CD4-positive, alpha-beta T cell (primary cell): ENCODE measurements at places on chromosomes 11 and 22.
A peak's percentile ranks its signal among the peaks of the same experiment; 100 is the strongest.

- DNase-seq = no peak
- no peak overlapping the region for H3K4me3 ChIP-seq
- peaks cover 100% of the 10 kb centered on the region for H3K4me1 ChIP-seq
- H3K36me3 ChIP-seq = peaks cover 93% of the 10 kb centered on the region
- peak overlapping the region; percentile 87 for H3K27ac ChIP-seq
These were observed 52.1 kb downstream of the MYH9 start for GRCh38 chr22:36335621-36336020.

DNA sequence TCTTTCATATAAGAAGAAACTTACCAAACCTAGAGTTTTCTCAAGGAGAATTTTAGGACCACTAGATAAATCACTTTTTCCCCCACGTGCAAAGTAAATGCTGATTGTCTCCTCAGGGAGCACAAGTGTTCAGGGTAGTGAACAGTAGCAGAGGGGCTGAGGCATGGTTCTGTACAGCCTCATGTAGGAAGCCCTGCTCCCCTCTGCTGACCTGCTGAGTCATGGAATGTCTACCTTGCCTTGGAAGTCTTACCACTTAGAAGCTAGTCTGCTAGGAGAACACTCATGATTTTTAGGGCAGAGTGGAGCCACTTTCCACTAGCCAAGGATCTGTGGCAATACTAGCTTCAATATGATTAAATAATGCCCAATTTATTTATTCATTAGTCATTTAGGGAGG, 2120.6 kb upstream of the RAG2 start:
- no peaks in the 10 kb centered on the region for H3K27me3 ChIP-seq
- no peaks in the 10 kb centered on the region for H3K4me1 ChIP-seq
- no peak overlapping the region for H3K4me3 ChIP-seq
- no peaks in the 10 kb centered on the region for H3K36me3 ChIP-seq
- H3K27ac ChIP-seq = no peak overlapping the region
- no peak for DNase-seq

DNA sequence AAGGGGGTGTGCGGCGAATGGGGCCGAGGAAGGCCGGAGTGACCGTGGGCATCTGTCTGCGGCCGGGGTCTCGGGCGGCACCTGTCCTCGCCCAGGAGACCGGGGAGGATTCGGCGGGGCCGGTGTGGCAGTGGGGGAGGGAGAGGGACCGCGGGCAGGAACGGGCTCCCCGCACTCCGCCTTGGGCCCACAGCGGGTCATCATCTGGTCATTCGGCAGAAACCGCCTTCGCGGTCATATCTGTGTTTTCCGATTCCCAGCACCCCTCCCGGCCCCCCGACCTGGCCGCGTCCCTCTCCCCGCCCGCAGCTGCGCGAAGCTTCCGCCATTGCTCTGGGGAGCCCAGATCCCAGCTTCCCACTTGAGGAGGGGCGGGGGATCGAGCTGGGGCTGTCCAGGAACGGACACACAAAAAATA, 824 bp upstream of the CBX6 start:
- no peaks in the 10 kb centered on the region for H3K27me3 ChIP-seq
- peaks cover 15% of the 10 kb centered on the region for H3K36me3 ChIP-seq
- peaks cover 58% of the 10 kb centered on the region for H3K4me1 ChIP-seq

DNA sequence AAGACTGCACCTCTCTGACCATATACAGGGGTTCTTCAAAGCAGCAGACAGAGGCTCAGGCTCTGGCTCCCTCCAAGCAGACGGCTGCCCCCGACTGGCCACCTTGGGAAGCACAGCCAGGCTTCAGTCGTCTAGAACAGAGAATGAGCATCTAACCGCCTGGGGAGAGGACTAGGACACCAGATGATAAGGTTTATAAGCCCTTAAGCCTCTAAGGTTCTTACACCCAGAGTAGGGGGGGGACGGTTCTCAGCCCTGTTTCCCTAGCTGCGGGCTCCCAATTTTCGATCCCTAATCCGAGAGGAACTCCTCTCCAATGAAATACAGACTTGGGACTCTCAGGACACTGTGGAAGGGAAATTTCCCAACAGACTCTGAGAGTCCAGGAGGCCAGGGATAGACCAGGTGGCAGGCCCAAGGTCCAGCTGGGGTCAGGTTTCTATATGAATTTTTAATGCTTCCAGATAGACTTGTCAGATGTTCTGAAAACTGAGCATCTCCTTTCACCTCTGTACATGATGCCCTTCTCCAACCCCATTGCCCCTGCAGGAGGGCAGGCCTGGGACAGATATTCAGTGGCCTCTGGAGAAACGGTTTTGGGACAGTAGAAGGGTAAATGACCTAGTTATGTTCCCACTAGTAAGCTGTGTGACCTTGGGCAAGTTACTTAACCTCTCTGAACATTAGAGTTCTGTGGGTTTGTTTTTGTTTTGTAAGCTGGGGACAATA, 20.2 kb downstream of the RTN4RL2 start:
- peaks cover 20% of the 10 kb centered on the region for H3K27me3 ChIP-seq
- DNase-seq = peak; percentile 74
- peaks cover 11% of the 10 kb centered on the region for H3K36me3 ChIP-seq

DNA sequence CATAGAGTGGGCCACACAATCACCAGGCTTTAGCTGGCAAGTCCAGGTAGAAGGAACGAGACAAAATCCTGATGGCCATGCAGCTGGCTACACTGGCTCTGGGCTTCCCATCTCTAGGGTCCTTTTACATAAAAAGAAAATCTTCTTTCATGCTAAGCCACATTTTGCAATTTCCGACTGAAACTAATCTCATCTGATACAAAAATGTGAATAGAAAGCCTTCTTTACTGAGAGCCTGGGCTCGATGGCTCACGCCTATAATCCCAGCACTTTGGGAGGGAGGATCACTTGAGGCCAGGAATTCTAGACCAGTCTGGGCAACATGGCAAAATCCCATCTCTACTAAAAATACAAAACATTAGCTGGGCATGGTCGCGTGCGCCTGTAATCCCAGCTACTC, 67.2 kb downstream of the MICAL3 start:
- H3K27ac ChIP-seq = no peak overlapping the region
- no peaks in the 10 kb centered on the region for H3K27me3 ChIP-seq
- H3K36me3 ChIP-seq = no peaks in the 10 kb centered on the region
- no peak overlapping the region for H3K4me3 ChIP-seq

GRCh38 chr11:133661846-133662245, 129.5 kb upstream of the OPCML start:
- H3K4me1 ChIP-seq = no peaks in the 10 kb centered on the region
- DNase-seq = no peak
- H3K27me3 ChIP-seq = no peaks in the 10 kb centered on the region
- no peaks in the 10 kb centered on the region for H3K36me3 ChIP-seq
- H3K27ac ChIP-seq = no peak overlapping the region

- peaks cover 22% of the 10 kb centered on the region for H3K27me3 ChIP-seq
- H3K36me3 ChIP-seq = no peaks in the 10 kb centered on the region
- H3K4me1 ChIP-seq = no peaks in the 10 kb centered on the region
- H3K27ac ChIP-seq = no peak overlapping the region
These were observed 38.2 kb upstream of the PAMR1 start for GRCh38 chr11:35563484-35564244.

GRCh38 chr11:86802601-86803051, 2.3 kb downstream of the PRSS23 start:
- H3K4me3 ChIP-seq = no peak overlapping the region
- H3K27me3 ChIP-seq = peaks cover 35% of the 10 kb centered on the region
- no peak overlapping the region for H3K27ac ChIP-seq
- H3K4me1 ChIP-seq = peaks cover 4% of the 10 kb centered on the region
- DNase-seq = no peak

GRCh38 chr22:50044485-50045118, 13.5 kb downstream of the TTLL8 start:
- DNase-seq = no peak
- H3K4me3 ChIP-seq = no peak overlapping the region
- H3K27ac ChIP-seq = no peak overlapping the region
- peaks cover 10% of the 10 kb centered on the region for H3K4me1 ChIP-seq
- peaks cover 5% of the 10 kb centered on the region for H3K27me3 ChIP-seq

DNA sequence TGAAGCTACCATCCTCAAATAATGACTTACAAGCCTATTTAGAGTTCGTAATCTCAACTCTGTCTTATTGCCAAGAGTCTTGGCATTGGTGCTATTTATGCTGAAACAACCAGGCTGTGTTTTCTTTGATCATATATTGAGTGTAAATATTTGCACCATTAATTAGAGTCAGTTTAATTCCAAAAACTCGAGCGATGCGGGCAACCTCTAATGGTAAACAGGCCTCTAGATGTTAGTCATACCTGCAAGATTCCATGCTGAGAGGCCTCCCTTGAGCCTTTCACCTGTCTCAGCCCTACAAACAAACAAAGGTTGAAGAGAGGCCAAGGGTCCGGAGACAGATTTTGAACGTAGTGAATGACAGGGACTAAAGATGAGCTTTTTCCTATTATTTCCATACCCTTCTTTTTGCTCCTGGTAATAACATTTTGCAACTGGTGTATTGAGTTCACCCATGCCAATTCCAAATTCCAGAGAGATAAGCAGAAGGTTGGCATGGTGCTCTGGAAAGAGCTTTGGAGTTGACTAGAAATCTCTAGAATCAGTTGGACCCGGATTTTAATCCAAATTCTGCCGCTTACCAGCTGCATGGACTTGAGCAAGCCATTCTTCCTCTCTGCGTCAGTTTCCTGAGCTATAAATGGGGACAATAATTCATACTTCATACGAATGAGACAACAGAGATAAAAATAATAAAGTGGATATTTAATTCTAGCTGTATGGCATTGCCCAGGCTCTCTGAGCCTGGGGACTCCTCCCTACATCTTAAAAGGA, 99.1 kb upstream of the ANO1 start:
- no peaks in the 10 kb centered on the region for H3K36me3 ChIP-seq
- no peak for DNase-seq
- H3K4me1 ChIP-seq = no peaks in the 10 kb centered on the region
- no peak overlapping the region for H3K4me3 ChIP-seq
- peaks cover 10% of the 10 kb centered on the region for H3K27me3 ChIP-seq
- no peak overlapping the region for H3K27ac ChIP-seq

- no peaks in the 10 kb centered on the region for H3K36me3 ChIP-seq
- H3K27me3 ChIP-seq = no peaks in the 10 kb centered on the region
- no peaks in the 10 kb centered on the region for H3K4me1 ChIP-seq
- no peak for DNase-seq
These were observed 268.0 kb upstream of the ANO3 start for GRCh38 chr11:26063915-26064314.

GRCh38 chr22:45818424-45819085, 146.9 kb downstream of the ATXN10 start:
- peaks cover 23% of the 10 kb centered on the region for H3K36me3 ChIP-seq
- no peaks in the 10 kb centered on the region for H3K4me1 ChIP-seq
- DNase-seq = no peak
- no peak overlapping the region for H3K4me3 ChIP-seq
- H3K27ac ChIP-seq = no peak overlapping the region
- no peaks in the 10 kb centered on the region for H3K27me3 ChIP-seq

DNA sequence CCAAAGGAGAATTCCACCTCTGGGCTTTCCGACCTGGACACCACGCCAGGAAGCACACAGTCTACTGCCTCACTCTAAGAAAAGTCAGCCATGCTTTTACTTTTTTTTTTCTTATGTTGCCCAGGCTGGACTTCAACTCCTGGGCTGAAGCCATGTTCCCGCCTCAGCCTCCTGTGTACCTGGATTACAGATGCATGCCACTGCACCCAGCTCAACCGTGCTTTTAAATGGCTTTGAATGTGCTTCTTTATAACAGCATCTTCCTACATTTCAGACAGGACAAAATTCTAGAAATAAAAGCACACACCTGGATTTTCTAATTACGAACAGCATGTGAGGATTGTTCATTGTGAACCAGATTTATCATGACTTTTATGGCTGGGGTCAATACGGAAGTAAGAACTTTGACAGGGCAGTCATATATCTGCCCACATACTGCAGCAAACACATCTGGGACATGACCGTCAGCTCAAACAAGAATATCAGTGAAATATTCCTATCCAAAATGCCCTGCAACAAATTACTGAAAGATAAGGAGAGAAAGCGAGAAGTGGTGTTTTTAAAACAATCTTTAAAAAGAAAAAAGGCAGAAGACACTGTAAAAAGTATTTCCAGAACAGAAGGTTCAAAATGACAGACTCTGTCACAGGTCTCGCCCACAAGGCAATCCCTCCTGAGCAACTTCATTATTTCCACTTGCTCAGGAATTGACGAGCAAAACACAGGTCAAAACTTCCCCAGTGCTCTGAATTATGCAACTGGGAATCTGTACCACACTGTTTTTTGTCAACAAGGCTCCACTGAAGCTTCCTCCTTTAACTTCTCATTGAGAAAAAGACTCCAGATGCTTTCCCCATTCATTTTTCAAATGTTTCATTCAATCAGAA, 42.1 kb downstream of the PACSIN2 start:
- no peaks in the 10 kb centered on the region for H3K27me3 ChIP-seq
- H3K4me1 ChIP-seq = peaks cover 5% of the 10 kb centered on the region
- no peak overlapping the region for H3K4me3 ChIP-seq
- no peaks in the 10 kb centered on the region for H3K36me3 ChIP-seq
- DNase-seq = no peak

DNA sequence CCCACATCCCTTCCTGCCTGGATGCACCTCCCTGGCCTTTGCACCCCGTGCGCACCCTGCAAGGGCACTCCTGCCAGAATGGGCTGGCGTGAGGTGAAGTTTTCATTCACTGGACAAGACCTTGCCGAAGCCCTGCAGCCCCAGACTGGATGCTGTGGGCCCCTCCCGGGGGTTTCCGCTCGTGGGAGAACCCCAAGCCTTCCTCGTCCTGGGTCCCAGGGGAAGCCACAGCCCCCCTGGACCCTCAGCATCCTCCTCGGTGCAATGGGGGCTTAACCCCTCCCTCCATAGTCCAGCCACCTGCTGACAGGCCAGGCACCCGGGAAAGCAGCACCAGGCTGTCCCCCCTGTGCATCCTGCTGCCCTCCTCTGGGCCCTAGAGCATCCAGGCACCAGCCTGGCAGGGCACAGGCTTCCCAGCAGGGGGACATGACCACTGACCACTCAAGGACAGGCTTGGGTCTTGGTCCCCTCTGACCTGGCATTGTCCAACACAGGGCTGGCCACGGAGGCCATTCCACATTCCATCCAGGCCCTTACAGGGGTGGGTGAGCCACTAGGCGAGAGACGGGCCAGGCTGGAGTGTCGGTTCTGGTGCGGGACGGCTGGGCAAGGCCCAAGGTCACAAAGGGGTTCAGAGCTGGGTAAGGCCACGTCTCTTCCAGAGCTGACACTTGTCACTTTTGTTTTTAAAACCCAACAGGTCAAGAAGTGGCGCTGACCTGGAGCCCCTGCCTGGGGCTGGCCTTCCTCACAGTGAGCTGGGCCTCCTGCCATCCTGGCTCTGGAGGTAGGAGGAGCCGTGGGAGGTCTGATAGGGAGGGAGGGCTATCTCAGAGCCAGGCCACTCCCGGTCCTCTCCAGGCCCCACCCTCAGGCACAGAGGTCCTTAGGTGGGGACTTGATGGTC, 41.5 kb upstream of the PPARA start:
- peaks cover 10% of the 10 kb centered on the region for H3K36me3 ChIP-seq
- H3K4me1 ChIP-seq = no peaks in the 10 kb centered on the region
- H3K27ac ChIP-seq = no peak overlapping the region
- H3K4me3 ChIP-seq = no peak overlapping the region
